ENCODE measurements at places on chromosomes 6 and 20.

- DNase-seq, result no peak
Observed at GRCh38 chr6:54135665-54136369, 24.6 kb downstream of the MLIP start.

GRCh38 chr6:157014871-157015270, 237.7 kb downstream of the ARID1B start:
- DNase-seq, result no peak

DNA sequence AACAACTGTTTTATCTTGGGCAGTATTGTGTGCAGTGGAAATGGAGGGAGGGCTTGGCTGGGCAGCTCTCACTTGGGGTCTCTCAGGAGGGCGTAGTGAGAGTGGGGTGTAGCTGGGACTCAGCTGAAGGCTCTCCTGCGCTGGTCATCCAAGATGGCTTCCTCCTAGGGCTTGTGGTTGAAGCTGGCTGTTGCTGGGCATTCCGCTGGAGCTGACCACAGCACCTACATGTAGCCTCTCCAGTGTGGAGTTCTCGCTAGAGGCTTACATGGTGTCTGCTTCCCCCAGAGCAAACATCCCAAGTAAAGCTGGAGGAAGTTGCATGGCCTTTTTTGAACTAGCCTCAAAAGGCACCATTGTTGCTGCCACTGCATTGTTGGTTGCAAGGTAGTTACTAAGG, 344.1 kb upstream of the MARCKS start:
- DNase-seq, result no peak

DNA sequence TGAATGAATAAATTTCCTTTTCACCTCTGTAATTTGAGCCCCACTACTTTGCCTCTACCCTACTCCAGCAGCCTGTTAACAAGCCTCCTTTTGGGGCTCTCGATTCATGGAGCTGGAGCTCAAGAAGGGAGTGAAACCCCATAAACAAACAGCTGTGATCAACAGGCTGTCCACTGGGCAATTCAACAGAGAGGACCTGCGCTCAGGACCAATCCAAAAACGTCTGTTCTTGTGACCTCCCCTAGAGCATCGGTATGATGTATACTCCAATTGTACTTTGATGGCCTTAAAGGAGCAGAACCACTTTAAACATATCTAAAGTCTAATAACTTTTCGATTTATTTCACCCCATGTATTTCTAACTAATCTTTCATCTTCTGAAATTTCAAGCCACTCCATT, 37.4 kb downstream of the HIVEP2 start:
- no peak for DNase-seq

GRCh38 chr20:20370094-20370575, 2.2 kb downstream of the INSM1 start:
- no peak for DNase-seq

- no peak for DNase-seq
Observed at GRCh38 chr20:23643659-23644058, 5.9 kb upstream of the CST3 start.

GRCh38 chr6:56497691-56498090, 145.0 kb downstream of the DST start:
- no peak for DNase-seq

- peak; percentile 55 for DNase-seq
Observed at GRCh38 chr6:33632558-33633039, 11.5 kb downstream of the ITPR3 start.
